Mesenteric fat pad (tissue), 1 donor: ENCODE measurements at places on chromosomes 7 and 10.

GRCh38 chr7:80348223-80348622, 163.6 kb downstream of the GNAT3 start:
- no peak for DNase-seq

DNA sequence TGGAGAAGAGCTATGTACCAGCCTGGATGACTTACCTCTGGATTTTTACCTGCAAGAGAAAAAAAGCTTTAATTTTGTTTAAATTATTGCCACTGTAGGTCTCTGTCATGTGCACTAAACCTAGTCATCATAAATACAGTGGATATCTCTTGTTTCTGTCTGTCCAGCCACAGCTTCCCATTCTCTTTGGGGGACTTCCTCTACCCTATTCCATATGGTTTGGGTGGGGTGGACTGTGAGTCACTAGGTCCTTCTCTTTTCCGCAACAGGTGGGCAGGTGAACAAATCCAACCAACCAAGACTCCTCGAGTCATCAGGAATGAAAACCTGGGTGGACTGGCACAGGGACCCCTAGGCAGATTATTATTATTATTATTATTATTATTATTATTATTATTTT, 87.3 kb upstream of the CYTH3 start:
- no peak for DNase-seq

- DNase-seq = no peak
Measured at GRCh38 chr10:116984202-116984990, 20.6 kb downstream of the SHTN1 start.

DNA sequence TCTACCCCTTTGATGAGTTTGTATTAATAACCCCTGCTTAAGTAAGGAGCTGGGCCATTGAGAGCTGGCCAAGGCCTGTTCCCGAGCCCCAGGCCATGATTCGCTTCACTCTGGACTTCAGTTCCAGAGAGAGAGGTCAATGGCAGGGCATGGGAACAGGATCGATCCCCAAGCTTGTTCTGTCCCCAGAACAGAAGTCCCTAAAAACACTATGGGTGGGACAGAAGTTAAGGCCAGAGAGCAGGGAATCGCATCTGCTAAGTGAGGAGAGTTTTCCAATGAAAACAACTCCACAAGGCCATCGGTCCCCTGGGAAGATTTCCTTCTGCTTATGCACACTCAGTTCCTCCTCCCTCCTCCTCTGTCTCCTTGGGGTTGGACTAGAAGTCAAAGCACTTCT, 159.6 kb downstream of the LSM5 start:
- no peak for DNase-seq

DNA sequence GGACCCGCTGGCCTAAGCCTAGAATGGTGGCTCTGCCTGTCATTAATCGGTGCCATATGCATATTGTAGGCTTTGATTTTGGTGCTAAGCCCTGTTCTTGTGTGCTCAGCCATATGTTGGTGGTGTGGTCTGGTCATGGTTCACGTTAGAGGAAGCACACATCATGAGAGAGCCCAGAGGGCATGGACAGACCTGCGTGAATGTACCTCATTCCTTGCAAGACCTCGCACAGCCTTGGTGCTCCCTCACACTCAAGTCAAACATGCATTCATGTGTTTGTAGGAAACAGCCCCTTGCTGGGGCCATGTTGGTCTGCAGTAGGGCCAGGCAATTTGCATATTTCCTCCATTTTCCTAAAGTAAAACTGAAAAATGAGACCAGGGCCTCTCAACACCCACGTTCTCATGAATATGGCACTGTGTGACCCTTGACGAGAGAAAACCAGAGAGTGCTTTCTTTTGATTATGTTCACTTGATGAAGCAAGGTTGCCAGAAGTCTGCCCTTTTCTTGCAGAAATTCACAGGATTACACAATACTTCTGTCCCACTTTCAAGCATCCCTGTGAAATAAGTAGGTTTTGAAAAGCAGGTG, 268.7 kb downstream of the CELF2 start:
- DNase-seq = no peak

DNA sequence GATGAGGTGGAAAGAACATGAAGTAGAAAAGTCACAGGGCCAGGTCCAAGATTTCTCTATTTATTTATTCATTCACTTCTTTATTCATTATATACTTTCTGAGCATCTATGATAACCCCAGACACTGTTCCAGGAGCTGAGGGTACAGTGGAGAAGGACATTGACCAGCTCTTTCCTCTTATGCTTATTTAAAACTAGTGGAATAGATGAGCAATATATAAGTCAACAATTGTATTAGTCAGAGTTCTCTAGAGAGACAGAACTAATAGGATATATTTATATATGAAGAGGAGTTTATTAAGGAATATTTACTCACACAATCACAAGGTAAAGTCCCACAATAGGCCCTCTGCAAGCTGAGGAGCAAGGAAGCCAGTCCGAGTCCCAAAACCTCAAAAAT, 15.0 kb upstream of the GPR37 start:
- DNase-seq = no peak

DNA sequence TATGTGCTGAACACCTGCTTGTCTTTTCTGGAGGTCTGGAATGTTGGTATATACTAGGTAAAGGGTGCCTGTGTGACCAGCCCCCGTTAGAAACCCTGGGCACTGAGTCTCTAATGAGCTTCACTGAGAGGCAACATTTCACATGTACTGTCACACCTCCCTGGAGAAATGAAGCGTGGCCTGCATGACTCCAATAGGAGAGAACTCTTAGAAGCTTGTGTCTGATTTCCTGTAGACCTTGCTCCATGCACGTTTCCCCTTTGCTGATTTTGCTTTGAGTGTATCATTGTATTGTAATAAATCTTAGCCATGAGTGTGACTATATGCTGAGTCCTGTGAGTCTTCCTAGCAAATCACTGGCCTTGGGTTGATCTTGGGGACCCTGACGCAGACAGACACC, 82.8 kb downstream of the PPP1R3C start:
- no peak for DNase-seq

DNA sequence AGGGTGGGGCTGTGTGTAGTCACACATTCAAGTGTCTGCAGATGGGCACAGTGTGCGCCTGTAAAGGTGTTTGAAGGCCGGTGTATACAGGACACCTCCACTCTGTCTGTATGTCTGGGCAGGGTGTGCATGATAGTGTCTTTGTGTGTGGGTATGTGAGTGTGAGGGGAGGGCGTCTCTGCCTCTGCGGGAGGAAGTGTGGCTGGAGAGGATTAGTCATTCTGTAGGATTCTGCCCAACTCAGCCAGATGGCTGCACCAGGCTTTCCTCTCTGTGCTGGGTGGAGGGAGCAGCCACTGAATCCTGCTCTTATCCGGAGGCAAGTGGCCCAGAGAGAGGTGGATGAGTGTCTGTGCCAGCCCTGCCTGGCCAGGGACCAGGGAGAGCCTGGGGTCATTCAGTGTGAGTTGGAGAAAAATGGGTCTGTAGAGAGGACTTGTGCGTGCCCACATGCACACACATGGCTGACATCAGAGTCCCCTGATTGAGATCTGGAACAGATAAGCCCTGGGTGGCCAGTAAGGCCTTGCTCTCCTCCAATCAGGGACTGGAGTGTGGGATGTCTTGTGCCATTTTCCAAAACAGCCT, 1.7 kb downstream of the SFXN3 start:
- no peak for DNase-seq

- peak; percentile 85 for DNase-seq
Measured at GRCh38 chr7:47877336-47877735, 70.9 kb downstream of the PKD1L1 start.

GRCh38 chr10:126895214-126895781, 9.9 kb upstream of the DOCK1 start:
- DNase-seq = peak; percentile 60

DNA sequence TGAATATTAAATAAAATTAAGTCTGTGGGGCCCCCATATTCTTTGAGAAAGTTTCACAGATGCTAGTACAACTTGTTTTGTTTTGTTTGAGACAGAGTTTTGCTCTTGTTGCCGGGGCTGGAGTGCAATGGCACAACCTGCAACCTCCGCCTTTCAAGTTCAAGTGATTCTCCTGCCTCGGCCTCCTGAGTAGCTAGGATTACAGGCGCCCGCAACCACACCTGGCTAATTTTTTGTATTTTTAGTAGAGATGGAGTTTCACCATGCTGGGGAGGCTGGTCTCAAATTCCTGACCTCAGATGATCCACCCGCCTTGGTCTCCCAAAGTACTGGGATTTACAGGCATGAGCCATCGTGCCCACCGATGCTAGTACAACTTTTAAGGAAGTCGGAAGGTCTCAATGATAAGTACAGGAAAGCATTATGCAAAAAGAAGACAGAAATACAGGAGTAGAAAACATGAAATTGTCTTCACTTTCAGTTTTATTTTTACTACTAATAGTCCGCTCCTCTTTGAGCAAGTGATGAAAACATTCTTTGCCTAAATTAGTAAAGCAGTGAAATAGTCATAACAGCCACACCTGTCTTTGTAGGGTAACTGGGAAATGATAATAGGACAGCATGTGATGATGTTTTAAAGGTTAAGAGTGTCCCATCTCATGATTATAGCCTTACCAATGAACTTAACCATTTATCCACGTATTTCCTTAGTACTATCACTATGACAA, 147.5 kb downstream of the SEMA3D start:
- DNase-seq = no peak
